Activated CD8-positive, alpha-beta T cell treated with anti-CD3 and anti-CD28 coated beads for 36 hours (primary cell): ENCODE measurements at places on chromosomes 4 and X. TPM values are rescaled to one million over a fixed set of nuclear protein-coding genes. Genes with fewer than 3 reads are reported as not detected.

RBBP7 gene
- 197 TPM for total RNA-seq

PARM1 gene
- total RNA-seq, result 0.07 TPM

PDE6B gene
- 11.4 TPM for total RNA-seq

GPR50 gene
- not detected for total RNA-seq

P2RY10 gene
- 42.1 TPM for total RNA-seq

- no peak for DNase-seq
These were observed 13.4 kb downstream of the RBMX start for GRCh38 chrX:136867096-136867491.

- no peak for DNase-seq
These were observed 50.6 kb downstream of the VGLL1 start for GRCh38 chrX:136582624-136583023.

- DNase-seq, result peak; percentile 30
These were observed 4.0 kb downstream of the C4orf46 start for GRCh38 chr4:158667651-158668198.

DNA sequence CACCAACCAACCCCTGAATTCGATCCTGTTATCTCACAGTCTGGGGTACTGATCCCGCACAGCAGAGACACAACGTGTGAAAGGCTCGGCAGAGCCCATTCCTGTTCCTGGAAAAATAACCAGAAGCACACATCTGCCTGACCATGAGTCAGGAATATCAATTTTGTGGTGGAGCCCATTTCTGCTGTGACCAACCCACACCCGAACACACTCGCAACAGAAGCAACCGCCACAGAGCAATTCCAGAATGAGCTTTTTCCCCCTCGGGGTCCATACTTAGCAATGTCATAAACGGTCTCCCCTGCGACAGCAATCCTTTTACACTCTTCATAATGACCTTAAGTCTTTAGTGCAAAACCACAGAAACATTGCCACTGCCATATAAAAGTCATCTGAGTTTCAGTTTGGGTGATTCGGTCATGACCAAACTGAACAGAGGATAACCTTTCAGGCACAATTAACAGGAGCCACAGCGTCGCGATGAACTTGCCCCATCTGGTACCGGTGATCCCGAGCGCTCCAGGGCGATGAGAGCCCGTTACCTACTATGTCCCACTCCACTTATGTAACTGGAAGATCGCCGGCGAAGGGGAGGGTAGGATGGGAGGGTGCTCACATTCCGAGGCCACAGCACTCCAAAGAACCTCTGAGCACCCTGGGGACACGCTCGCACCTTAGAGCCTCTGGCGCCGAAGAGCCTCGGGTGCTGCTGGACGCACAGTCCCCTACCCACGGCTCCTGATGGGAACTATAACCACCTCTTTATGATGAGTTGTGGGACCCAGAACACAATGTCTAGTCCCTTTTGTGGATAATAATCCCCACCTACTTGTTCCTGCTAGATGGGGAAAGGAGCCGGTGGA is 1.1 kb downstream of the MECP2 start:
- DNase-seq, result peak; percentile 49

DNA sequence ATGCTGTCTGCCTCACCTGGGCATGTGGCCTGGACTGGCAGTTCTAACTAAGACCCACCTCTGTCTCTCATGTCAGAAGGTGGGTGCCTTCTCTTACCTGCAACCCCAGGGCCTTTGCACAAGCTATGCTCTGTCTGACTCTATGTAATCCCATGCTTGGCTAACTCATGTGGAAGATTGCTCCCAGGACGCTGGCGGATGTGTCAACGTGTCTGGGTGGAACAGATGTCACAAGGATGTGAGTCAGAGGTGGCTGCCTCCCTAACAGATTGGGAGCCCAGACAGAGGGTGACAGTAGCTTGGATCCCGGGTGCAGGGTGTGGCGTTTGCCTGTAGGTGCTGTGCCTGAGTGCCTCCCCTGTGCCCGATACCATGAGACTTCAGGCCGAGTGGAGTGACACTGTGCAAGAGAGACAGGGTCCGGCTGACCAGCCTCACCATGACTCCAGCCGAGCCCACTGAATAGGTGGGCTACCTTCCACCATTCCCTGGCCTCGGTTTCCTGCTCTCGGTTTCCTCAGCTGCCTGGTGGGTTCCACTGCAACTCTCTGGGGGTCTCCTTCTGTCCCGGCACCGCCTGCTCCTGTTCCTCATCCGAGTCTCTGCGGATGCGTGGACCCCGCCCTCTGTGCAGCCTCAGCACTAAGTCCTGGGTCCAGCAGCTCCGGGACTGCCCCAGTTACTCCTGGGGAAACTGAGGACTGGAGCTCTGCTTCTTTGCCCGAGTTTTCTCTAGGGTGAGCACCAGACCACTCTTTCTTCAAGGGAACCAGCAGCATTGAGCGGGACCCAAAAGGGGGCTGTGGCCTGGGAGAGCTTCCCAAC is 11.0 kb downstream of the SH3BP2 start:
- no peak for DNase-seq

DNA sequence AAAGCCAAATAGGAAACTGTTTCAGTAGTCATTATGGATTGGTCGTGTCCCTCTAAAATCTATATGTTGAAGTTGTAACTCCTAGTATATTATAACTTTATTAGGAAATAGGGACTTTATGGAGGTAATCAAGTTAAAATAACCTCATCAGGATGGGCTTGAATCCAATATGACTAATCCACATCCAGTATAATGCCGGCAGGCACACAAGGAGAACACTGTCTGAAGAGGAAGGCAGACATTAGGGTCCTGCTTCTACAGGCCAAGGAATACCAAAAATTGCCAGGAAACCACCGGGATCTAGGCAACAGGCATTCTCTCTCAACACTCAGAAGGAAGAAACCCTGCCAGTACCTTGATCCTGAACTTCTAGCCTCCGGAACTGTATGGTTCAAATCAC is 130.3 kb downstream of the ATP10D start:
- DNase-seq, result no peak

DNA sequence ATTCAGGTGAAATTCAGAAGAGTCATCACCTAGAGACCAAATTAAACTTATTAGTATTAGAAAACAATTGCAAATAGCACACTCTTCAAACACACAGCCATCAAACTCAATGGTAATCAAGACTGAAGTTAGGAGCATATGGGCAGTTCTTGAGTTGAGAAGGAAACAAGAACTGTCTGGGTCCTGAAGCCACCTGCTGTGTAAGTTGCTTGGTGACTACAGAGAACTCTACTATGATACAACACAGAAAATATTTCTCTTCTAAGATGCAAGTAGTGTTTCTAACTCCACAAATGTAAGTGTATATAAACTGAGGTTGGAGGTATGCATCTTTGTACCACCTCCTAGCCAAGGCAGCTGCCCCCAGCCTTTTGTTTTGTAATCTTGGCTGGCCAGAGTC is 325 bp upstream of the PF4V1 start:
- no peak for DNase-seq

DNA sequence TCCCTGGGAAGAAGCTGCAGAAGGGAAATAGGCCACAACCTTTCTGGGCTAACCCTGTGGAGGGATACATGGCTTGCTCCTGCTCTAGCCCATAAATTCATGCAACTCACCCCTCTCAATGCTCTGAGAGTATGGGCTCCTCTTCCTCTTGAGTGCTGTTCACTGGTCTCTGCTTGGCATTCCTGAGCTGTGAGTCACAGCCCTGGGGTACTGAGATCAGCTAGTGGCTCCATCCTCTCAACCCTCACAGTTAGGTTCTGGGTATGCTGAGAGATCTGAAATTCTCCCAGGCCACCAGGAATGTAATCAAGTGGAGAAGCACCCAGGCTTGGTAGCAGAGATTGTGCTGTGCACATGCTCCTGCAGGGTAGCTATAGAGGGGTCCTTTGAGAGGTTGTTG is 60.6 kb upstream of the SPANXN2 start:
- DNase-seq, result no peak

DNA sequence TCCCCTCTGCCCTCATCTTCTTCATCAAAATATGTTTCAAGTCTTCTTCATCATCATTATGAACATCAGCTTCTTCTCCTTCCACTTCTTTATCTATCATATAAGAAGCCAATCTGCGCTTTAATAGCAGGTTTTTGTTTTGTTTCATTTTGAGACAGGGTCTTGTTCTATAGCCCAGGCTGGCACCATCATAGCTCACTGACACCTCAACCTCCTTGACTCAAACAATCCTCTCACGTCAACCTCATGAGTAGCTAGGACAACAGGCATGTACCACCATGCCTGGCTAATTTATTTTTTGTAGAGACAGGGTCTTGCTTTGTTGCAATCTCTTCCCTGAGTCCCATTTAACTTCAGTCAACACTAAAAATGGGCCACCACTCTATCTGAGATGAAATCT is 27.0 kb downstream of the PRDM5 start:
- no peak for DNase-seq

DNA sequence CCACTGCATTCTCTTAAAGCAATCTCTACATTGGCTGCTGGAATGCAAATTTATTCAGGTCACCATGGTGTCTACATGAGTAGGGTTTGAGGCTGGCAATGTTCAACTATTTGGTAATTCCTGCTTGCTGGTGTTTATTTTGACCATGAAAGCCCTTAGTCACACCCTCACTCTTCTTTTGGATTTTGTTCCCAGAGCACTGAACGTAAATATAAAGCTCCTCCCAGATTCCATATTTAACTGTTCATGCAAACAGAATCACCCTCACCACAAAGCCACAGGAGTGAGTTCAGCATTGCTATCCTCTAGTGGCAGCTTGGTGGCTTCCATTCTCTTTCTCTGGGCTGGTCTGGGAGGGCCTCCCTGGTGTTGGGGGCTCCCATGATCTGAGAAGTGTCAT is 82.8 kb downstream of the LNX1 start:
- DNase-seq, result no peak

- peak; percentile 2 for DNase-seq
These were observed 137.8 kb upstream of the NUDT6 start for GRCh38 chr4:123060039-123060770.

GRCh38 chr4:78756776-78757175 is 19.4 kb upstream of the BMP2K start:
- DNase-seq, result no peak

GRCh38 chr4:86496094-86497080 is 97.7 kb upstream of the PTPN13 start:
- DNase-seq, result peak; percentile 36

DNA sequence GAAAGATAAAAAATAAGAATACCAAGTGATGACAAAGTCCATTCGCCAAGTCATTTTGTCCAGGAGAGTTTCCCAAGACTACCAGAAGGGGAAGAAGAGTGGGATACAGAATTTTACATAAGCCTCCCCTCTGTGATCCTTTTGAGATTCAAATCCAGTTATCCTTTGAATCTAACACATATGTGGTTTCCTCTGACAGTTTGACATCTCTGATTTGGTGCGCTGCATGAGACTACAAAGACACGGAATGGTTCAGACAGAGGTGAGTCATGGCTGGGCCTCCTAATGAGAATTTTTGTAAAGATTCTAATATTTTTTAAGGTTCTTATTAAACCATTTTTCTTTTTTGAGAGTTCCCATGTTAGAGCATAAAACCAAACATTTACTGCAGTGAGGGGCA is 38.3 kb downstream of the SLC10A6 start:
- DNase-seq, result no peak

GRCh38 chrX:84363051-84363450 is 139.2 kb downstream of the HDX start:
- no peak for DNase-seq

DNA sequence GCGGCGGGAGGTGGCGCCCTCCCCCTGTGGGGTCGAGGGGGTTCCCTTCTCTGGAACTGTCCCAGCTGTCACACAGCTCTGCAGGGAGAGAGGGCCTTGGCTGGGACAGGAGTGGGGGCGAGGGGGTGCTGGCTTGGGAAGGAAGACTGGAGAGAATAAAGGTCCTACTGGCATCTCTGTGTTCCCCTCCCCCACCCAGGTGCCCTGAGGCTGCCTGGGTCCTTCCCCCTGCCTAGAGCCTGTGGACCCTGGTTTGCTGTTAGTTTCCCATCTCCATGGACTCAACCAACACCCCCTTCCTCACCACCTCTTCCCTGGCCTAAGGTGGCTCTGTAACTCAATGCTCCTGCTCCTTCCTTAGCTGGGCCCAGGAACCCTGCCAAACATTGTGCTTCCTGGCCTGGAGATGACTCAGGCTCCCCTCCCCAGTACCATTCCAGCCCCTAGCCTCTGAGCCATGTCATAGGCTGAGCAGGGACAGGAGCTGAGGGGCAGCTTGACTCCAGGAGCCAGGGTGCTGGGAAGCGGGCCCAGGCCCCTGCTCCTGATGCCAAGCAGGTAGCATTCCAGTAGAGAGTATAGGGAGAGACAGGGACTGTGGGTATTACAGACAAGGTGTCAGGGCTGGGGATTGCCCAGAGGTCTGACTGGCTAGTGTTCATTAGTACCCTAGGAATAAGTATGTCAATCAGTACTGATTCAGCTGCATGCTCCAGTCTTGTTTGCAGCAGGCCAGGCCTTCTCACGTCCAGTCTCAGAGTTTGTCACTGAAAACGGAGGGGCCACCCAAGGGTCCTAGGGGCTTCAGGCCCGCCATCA is 100.7 kb downstream of the EFNB1 start:
- DNase-seq, result no peak

DNA sequence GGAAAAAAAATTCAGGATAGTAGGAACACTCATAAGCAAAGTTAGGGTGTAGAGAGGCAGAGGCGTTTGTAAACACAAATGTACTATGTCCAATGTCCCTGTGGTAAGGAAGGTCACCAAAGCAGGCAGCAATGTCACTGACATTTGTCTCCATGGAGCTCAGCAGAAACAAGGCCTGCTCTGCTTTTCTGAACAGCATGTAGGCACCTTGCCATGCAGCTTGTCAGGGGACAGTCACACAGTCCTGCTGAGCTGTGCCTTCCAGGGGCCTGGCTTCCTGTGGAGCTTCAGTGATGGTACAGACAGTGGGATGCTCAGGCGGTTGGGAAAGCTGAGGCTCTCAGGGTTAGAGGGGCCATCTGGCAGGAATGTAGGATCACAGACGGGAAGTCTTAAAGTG is 74.5 kb upstream of the HS3ST1 start:
- DNase-seq, result peak; percentile 5

- DNase-seq, result no peak
These were observed 38.2 kb upstream of the UXT start for GRCh38 chrX:47697181-47697580.

GRCh38 chr4:125526420-125526819 is 211.7 kb downstream of the FAT4 start:
- DNase-seq, result no peak

DNA sequence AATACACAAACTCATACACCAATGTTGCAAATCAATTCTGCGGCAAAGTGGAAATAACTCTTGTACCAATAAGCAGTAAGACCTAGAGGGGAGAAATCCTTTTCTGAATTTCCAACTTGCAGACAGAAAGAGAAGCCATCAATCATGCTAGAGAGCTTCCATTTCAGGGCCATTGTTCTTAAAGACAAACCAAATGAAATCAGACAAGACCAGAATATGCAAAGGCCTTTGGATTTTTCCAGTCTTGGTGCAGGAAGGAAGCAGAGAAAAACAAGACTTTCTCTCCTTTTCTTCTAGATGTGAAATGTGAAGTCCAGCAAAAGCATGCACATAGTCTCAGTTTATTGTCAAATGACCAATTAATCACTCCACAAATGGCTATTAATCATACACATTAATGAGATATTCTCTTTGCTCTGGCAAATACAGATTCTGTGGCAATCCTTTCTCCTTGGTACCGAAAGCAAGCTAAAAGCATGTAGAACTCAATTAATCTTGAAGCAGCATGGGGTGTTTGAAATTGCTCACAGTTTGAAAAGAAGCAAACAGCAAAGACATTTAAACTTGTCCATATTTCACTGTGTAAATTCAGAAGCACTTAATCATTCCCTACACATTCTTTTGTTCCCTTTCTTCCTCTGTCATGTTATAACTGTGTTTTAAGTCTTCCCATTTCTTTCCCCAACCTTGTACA is 466.1 kb downstream of the GPAT3 start:
- DNase-seq, result no peak

- DNase-seq, result no peak
These were observed 181.4 kb upstream of the HCCS start for GRCh38 chrX:10929747-10930146.
